ENCODE measurements at places on chromosomes 1 and 21.

GRCh38 chr1:6336776-6337622 lies 56.6 kb downstream of the ACOT7 start:
- no peak for DNase-seq

- DNase-seq = no peak
These were observed 618 bp downstream of the SH3BGR start for GRCh38 chr21:39452207-39452969.

DNA sequence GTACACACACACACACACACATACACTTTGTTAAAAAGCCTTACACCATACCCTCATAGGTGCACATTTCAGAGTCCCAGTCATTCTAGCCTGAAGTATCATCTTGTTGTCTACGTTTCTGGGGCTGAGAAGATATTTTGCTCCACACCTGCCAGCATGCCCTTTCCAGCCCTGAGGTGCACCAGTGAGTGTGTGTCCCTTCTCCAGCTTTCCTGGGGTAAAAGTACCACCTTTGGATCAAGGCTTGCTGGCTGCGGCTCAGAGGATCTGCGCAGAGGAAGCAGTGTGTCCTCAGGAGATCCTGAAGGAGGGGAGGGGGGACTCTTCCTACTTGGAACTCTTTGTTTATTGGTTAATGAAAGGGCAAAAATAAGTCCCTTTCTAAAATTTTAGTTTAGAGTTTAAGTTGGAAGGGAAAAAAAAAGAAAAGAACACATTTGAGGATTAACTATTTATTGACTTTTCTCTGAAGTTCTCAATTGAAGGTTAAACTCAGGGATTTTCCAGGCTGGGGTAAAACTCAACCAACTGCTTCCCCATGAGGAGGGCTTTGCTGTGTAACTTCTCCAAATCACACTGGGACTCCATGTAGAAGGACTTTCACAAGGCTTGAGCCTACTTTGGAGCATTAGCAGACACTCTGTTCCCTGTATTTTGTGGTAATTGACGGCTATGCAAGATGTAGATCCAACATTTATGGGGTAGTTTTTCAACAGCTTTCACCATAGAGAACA lies 200.3 kb upstream of the SGIP1 start:
- no peak for DNase-seq

DNA sequence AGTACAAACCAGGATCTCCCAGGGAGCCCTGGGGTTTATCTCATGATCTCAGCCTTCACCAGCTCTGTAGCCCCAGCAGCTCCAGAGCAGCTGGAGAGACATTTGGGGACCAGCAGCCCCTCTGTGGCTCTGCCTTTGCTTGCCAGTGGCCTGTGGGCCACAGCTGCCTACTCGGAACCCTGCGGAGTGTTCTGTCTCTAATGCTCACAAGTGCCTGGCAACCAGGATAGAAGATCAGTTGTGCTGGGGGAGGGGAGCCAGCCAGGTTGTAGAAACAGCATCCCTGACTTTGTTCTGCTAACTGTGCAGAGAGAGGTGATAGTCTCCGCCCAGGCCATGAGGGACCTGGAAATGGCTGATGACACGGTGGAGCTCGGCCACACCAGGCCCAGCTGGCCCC lies 50.9 kb upstream of the KCNJ15 start:
- DNase-seq = peak; percentile 12

DNA sequence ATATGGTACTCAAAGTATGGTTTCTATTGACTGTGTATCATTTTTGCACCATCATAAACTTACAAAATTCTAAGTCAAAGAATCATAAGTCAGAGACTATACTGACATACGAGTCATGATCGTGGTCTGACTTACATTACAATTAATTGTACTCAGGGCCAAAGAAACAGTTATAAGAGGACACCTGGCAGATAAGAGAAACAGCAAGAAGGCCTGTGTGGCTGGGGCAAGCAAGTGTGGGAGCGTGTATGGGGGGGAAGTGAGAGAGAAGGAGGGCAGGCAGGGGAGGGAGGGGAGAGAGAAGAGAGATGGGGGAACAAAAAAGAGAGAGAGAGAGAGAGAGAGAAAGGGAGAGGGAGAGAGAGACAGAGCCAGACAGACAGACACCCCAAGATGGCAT lies 70.9 kb downstream of the RERE start:
- DNase-seq = no peak

GRCh38 chr1:63782982-63783381 lies 9.2 kb downstream of the ROR1 start:
- DNase-seq = no peak

- no peak for DNase-seq
These were observed 9.4 kb downstream of the FCAMR start for GRCh38 chr1:206960676-206961386.

GRCh38 chr1:62401034-62401760 lies 35.7 kb upstream of the USP1 start:
- peak; percentile 87 for DNase-seq

DNA sequence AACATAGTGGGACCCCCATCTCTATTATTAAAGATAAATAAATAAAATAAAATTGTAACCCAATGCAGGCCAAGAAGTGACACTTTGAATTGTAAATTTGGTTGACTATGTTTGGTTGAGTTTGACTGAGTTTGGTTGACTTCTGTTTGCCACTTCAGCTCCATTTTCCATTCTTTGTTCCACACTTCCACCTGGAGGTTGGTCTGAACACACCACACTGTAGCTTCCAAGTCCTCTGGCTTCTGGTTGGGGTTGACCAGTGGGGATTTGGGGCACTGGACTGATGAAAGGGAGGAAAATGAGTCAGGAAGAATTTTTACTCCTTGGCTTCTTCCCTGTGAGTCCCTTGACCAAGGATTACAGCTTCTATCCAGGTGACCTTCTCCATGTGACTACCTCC lies 40.6 kb upstream of the DIPK1A start:
- no peak for DNase-seq

- no peak for DNase-seq
These were observed 66.5 kb upstream of the GADD45A start for GRCh38 chr1:67618285-67619018.

Data from brain (organoid and tissue), 16 donors.